Left lung (tissue), 14 donors: ENCODE measurements at places on chromosomes 13 and 19.
A peak's percentile ranks its signal among the peaks of the same experiment; 100 is the strongest.

- DNase-seq, result no peak
Measured at GRCh38 chr19:51047031-51047335, 12.2 kb upstream of the KLK12 start.

GRCh38 chr13:40933508-40934204 lies 85.5 kb downstream of the ELF1 start:
- DNase-seq, result no peak

- DNase-seq, result no peak
Measured at GRCh38 chr13:20206065-20206697, 13.4 kb upstream of the GJB2 start.

GRCh38 chr13:38954844-38955243 lies 35.8 kb downstream of the STOML3 start:
- DNase-seq, result no peak

- no peak for DNase-seq
Measured at GRCh38 chr19:33689868-33690267, 68.1 kb downstream of the CHST8 start.

GRCh38 chr13:47480121-47480520 lies 521.0 kb downstream of the SUCLA2 start:
- no peak for DNase-seq

DNA sequence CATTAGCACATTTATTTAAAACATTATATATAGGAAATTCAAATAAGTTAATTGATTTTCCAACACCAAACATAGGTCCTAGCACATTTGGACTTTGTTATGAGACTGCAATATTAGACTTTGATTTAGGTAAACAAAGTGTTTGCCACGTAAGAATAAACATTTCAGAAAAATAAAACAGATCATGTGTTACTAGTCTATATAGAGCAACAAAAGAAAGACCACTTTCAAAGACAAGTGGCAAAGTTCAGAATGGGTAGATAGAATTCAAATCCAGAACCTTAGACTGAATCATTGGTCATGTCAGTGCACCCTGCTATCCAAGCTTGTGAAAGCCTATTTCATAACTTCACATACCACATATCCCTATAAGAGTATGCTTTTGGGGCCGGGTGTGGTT lies 66.7 kb upstream of the PRR20A start:
- no peak for DNase-seq

DNA sequence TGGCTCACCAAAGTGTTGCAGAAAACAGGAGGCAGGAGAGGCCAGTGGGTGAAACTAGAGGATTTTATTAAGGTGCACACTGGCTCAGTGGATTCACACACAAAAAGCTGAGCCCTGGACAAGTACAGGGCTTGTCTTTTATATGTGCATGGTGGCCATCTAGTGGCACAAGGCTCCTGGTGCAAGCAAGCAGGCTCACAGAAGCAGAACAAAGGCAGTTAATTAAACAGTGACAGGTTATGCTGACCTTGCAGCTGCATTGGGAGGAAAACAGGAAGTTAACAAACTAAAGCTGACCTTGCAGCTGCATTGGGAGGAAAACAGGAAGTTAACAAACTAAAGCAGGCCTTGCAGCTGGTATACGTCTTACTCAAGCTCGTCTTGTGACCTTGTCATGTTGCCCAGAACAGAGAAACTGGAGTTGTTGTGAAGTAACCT lies 65.3 kb upstream of the ZNF681 start:
- DNase-seq, result no peak

GRCh38 chr13:91323349-91323748 lies 24.1 kb upstream of the MIR17HG start:
- no peak for DNase-seq

DNA sequence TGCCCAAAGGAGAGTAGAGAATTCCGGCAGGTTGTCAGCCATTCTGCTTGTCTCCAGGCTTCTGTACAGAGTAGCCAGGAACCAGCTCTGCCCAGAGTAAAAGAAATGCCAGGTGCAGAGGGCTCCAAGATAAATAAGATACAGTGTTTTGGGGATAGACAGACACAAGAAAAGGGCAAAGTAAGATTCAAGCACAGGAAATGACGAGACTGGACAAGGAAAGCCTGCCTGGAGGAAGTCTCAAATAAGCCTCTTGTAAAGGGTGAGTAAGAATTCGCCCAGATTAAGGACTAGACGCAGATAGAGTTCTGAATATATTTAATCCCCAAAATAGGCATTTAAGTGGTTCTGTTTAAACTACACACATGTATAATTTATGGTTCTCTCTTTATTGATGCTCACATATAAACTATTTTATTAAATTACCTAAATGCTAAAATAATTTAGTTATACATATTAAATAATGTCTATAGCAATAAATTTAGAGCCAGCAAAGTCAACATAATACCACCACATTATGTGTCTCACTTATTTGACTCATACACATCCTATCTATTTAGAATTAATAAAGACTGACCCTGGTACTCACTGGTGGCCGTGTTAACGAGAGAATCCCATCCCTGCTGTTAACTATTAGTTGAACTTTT lies 98.4 kb upstream of the RAP2A start:
- no peak for DNase-seq

DNA sequence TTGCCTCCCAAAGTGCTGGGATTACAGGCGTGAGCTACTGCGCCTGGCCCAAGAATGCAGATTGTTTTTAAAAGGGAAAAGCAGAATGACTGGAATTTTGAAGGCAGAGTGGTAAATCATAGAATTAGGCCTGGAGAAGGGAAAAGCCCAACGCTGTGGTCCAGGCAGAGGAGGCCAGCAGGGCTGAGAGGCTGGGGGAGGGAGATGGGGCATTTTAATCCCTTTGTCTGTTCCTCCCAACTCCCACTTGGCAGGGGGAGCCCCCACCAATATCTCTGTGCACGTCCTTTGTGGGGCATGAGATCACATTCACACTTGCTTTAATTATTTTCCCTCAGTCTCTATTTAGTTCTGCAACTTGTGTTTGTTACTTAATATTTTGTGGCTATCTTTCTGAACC lies 54.4 kb upstream of the RANBP3 start:
- DNase-seq, result no peak

- DNase-seq, result no peak
Measured at GRCh38 chr13:73341748-73342147, 282.9 kb downstream of the KLF5 start.

DNA sequence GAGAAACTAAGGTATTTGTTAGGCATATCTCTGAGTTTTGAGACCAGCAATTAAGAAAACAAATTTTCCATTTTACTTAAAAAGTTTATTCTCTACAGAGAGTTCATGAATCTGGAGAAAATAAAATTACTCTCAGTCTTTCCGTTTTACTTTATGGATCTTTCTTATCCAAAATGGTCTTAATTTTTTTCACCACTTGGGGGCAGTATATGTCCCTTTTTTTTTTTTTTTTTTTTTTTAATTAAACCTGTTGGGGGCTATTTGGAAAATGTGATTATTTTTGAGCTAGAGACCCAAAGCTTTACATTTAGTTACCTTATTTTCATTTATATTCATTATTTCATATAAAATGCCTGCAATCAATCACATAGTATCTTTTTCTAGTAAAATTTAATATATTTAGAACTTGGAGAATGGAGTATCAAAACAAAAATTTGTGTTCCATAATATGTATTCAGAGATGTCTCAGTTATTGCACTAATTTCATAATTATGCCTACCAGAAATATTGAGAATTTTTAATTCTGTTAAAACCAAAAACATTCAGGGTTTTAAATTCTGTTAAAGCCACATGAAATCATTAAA lies 27.1 kb downstream of the PIBF1 start:
- no peak for DNase-seq

GRCh38 chr13:107119989-107120881 lies 552.3 kb upstream of the ARGLU1 start:
- DNase-seq, result peak; percentile 25

- no peak for DNase-seq
Measured at GRCh38 chr19:49741210-49741844, 21.8 kb downstream of the TSKS start.

DNA sequence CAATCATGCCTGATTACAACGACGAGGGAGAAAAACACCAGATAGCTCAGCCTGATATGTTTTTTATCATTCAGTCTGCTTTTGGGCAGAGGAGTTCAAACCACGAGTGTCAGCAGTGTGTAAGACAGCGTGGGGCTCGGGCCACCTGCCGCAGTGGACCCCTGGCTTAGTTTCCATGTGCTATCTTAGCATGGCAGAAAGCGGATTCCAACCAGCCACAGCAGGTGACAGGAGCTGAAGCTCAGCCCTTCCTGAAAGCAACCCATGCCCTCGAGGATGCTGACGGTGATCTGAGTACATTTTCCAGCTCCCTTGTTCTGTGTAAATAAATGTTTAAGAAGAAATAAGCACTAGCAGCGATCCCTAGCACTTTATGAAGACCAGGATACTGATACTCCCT lies 32.2 kb upstream of the MBNL2 start:
- DNase-seq, result no peak

- DNase-seq, result no peak
Measured at GRCh38 chr13:23488442-23488841, 54.9 kb upstream of the SACS start.

DNA sequence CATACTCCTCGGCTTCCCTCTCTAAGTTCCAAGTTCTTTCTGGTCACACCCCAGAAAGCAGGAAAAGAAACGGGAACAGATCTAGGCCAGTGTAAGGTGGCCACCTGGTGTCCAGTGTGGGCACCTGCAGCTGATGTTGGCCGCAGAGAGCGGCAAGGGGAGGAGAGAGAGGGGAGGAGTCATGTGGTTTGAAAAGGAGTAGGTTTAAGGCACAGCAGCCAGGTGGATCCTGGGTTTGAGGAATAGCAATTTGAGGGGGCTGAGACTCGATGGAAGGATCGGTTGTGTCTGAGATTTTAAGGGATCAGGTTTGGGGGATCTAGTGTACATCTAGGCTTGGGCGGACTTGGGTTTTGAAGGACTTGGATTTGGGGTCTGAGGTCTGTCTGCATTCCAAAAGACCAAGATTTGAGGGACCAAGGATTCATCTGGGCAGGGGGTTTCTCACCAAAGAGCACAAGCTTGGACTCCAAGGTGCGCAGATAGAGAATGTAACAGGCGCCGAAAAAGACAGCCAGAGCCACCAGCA lies 1.2 kb downstream of the RABAC1 start:
- no peak for DNase-seq

GRCh38 chr13:76213423-76213904 lies 577.3 kb downstream of the LMO7 start:
- no peak for DNase-seq

- DNase-seq, result no peak
Measured at GRCh38 chr19:29936409-29936808, 5.6 kb upstream of the URI1 start.
